HS-5 (cell line): ENCODE measurements at places on chromosomes 1 and 21.
A peak's percentile ranks its signal among the peaks of the same experiment; 100 is the strongest.

DNA sequence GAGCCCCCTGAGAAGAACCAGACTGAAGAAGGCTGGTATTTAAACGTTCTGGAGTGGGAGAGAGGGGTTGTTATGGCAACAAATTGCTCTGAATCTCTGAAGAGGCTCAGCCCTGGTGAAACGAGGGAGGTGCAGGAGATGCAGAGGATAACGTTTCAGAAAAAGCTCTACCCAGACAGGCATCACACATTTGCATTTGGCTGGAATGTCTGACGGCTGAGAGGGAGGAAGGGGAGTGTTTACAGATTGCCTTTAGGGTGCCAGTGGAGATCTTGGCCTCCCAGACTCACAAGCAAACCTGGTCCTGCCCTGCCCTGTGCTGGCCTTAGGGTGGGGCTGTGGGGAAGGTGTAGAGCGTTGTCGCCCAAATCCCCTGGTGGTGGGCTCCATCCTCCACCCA, 169.0 kb upstream of the AJAP1 start:
- no peak for DNase-seq

- DNase-seq = no peak
Observed at GRCh38 chr1:228367798-228368791, 38.5 kb downstream of the TRIM11 start.

DNA sequence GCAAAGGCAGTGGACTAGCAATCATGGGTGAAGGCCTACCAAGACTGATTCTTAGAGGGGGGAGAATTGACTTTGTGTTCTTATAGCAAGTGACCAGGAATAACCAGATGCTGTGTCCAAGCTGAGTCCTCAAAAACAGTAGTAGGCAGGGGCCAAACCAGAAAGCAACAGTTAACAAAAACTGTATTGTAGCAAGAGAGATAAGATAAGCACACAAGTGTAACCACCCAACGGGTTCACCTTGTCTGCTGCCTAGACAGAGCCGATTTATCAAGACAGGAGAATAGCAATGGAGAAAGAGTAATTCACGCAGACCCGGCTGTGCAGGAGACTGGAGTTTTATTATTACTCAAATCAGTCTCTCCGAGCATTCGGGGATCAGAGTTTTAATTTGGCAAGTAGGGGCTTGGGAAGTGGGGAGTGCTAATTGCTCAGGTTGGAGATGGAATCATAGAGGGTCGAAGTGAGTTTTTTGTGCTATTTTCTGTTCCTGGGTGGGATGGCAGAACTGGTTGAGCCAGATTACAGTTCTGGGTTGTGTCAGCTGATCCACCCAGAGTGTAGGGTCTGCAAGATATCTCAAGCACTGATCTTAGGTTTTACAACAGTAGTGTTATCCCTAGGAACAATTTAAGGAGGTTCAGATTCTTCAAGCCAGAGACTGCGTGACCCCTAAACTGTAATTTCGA, 8.3 kb upstream of the CSRP1 start:
- DNase-seq = no peak

DNA sequence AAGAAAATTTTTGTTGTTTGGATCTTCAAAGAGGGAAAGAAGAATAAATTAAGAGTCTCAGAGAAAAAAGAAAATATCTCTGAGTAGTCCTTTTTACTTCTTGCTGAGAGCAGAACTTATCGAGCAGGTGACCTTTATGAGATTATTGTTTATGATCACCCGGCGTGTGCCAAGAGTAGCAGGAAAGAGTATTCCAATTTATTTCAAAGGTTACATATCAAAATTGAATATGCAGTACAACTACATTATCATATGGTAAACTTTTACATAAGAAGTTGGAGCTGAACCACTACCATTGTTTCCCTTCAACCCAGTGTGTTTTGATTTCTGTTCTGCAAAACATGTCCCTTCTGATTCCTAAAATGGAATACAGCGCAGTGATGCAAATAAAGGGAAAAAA, 204.3 kb upstream of the SNX7 start:
- no peak for DNase-seq

- no peak for DNase-seq
Observed at GRCh38 chr1:236741753-236742152, 53.3 kb upstream of the MTR start.

- no peak for DNase-seq
Observed at GRCh38 chr1:85465786-85466134, 801 bp upstream of the DDAH1 start.

DNA sequence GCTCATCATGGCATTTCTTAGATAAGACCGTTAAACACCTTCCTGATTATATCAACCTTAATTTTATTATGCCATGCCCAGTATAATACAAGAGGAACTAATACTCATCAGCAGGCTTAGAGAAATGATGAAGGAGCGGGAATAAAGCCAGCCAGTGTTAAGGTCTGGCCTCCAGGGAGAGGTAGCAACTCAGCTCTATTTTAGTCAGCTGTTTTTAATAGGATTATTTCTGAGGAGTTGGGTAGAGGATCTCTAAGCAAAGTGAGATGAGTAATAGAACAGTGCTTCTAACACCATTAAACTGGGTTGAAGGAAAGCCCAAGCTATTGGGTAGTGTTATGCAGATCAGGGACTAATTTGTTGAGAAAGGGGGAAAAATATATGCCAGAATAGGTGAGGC, 921.5 kb downstream of the TTLL7 start:
- DNase-seq = no peak

- no peak for DNase-seq
Observed at GRCh38 chr1:80444171-80444570, 1356.6 kb upstream of the ADGRL2 start.

GRCh38 chr1:69661686-69662085, 94.0 kb downstream of the LRRC7 start:
- no peak for DNase-seq

GRCh38 chr1:222618001-222618879, at the start of gene MIA3:
TSS of gene MIA3 (plus strand) at chr1:222618097. CDS start at chr1:222618111, 14 bp downstream.
- DNase-seq = no peak

- DNase-seq = peak; percentile 84
Observed at GRCh38 chr1:84887261-84887934, 5.6 kb downstream of the LPAR3 start.

- DNase-seq = no peak
Observed at GRCh38 chr1:156001021-156001661, 19.6 kb downstream of the SSR2 start.

DNA sequence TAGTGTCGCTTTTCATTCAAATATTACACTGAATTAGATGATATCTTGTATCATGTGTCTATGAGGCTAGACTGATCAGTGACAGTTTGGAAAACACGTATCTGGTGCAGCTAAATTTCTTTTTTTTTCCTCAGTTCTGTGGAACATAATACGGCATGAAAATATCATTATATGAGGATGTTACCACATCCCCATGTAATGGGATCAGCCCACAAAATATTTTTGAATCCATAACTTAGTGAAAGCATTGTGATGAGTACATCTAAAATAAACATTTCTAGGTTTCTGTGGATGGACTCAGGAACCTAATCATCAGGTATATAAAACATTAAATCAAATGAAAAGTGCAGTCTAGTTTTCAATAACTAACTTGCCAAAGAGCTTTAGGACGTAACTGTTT, 356.3 kb downstream of the USP25 start:
- no peak for DNase-seq

- DNase-seq = peak; percentile 40
Observed at GRCh38 chr1:209527372-209527771, 56.1 kb upstream of the CAMK1G start.

GRCh38 chr1:41641941-41642527, 157.6 kb upstream of the EDN2 start:
- DNase-seq = no peak

DNA sequence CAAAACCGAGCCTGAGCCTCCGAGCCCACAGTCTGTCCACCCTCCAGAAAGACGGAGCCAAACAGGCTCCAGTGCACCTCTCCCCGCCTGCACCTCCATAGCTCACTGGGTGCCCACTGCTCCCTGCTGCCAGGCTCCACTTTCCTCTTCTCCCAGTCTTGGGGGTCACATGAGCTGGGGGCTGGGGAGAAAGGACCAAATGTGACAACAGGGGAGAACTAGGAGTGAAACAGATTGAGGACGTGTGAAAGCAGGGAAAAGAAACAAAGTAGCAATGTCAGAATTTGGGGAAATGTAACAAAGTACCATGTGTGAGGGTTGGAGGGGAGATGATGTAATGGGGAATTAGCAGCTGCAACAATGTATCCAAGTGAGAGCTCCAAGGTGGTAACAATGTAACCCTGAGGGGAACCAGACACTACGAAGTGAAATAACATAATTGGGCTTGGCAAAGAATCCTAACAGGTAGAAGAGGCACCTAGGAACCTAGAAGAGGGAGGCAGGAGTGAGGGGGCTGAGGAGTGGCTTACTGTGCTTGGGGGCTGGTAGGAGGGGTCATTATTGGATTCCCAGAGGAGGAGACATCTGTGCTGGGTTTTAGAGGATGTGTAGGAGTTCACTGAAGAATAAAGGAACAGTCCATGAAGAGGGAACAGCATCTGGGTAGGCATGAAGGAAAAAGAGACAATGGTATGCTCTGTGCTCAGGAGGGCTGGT, 12.5 kb downstream of the SDC3 start:
- DNase-seq = no peak

DNA sequence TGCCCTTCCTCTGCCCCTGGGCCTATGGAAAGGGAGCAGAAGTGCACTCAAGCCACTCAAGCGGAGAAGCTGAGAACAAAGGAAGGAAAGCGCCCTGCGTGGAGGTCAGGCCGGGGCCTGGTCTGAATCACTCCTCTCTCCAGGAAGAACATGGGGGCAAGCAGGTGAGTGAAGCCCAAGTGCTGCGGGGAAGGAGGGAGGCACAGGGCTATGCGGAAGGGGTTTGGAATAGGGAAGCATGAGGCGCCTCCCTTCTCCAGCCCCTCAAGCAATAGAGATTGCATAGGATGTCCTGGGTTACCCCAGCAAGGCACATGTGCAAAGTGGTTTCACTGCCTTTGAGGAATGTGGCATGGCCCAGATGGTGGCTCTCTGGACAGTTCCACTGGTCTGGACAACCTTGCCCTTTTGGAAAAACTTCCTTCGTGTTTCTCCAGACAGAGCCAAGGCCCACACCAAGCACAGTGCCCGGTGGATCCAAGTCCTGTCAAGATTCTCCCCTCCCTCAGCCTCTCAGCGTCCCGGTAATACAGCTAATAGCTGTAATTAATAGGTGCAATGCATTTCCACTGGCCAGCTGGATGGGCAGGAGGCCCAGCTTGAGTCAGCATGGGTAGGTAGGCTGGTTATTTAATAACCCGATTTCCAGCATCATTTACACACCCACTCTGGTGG, 13.7 kb downstream of the BLACAT1 start:
- no peak for DNase-seq

DNA sequence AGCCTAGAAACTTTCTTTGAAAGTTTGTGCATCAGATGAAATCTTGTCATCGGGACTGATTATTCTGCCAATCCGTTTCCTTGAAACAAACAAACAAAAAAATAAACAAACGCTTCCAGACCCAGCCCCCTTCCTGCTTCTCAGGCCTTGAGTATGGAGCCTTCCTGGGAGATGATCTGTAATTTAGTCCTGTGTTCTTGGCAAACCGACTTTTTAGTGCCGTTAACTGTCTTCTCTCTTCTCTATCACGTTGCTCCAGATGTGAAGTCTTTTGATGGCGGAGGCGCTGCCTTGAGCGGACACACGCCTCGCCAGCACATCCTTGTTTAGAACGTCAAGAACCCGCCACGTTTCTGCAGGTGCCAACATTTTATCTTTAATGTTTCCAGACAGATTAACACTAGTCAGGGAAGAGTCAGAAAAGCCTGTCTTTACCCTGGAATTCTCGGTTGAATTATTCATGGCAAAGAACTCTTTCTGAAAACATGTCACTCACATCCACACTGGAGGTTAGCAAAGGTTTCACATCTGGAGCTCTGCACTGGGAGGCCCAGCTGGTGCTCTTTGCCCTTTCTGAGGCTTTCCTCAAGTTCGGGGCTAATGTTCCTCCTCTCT, 265.7 kb upstream of the C1orf174 start:
- DNase-seq = no peak

- DNase-seq = no peak
Observed at GRCh38 chr1:203088441-203088840, 2.6 kb upstream of the MYOG start.
